Neural crest cell (in vitro differentiated cells): ENCODE measurements at places on chromosomes 4 and X.

- no peak for DNase-seq
Observed at GRCh38 chr4:83151651-83152050, 37.1 kb upstream of the PLAC8 start.

- DNase-seq: no peak
Observed at GRCh38 chrX:68598841-68599240, 48.6 kb upstream of the STARD8 start.

DNA sequence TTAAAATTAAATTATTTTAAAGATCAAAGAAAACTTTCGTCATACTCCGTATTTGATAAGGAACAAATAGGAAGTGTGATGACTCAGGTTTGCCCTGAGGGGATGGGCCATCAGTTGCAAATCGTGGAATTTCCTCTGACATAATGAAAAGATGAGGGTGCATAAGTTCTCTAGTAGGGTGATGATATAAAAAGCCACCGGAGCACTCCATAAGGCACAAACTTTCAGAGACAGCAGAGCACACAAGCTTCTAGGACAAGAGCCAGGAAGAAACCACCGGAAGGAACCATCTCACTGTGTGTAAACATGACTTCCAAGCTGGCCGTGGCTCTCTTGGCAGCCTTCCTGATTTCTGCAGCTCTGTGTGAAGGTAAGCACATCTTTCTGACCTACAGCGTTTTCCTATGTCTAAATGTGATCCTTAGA lies at the start of gene CXCL8:
TSS of gene CXCL8 (plus strand) at position 217 of the 426 bp plus-strand sequence. CDS start at position 307, 90 bp downstream.
- no peak for DNase-seq

GRCh38 chr4:17385403-17385802 lies 126.5 kb downstream of the QDPR start:
- DNase-seq: no peak

- DNase-seq: no peak
Observed at GRCh38 chr4:12612876-12613275, 871.3 kb downstream of the RAB28 start.

- DNase-seq: peak; percentile 14
Observed at GRCh38 chr4:174365018-174365587, 81.4 kb downstream of the CEP44 start.

DNA sequence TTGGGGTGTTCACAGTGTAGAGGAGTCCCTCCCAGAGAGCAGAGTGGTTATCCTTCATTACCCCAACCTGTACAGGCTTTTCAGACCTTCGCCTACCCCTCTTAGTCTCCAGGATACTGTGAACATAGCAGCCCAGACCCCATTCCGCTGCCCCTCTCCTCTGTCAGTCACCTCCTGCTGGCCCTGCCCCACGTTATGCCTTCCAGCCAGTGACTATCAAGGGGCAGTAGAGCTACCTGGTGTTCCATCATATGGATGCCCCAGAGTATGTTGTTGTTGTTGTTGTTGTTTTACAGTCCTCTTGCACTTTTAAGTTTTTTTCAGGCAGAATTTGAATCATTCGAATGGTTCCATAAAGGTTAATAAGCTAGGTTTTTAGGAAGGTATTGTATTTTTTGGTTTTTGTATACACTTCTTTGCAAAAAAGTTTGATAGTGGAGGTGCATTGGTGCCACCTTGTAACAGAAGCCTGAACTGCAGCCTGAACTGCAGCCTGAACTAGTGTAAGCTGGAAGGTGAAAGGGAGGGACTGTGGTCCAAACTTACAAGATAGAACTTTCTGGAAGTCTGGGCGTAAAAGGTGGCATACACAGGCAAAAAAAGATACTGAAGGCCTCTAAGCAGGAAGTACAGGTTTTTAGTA lies 101.4 kb upstream of the RAB40AL start:
- DNase-seq: no peak

DNA sequence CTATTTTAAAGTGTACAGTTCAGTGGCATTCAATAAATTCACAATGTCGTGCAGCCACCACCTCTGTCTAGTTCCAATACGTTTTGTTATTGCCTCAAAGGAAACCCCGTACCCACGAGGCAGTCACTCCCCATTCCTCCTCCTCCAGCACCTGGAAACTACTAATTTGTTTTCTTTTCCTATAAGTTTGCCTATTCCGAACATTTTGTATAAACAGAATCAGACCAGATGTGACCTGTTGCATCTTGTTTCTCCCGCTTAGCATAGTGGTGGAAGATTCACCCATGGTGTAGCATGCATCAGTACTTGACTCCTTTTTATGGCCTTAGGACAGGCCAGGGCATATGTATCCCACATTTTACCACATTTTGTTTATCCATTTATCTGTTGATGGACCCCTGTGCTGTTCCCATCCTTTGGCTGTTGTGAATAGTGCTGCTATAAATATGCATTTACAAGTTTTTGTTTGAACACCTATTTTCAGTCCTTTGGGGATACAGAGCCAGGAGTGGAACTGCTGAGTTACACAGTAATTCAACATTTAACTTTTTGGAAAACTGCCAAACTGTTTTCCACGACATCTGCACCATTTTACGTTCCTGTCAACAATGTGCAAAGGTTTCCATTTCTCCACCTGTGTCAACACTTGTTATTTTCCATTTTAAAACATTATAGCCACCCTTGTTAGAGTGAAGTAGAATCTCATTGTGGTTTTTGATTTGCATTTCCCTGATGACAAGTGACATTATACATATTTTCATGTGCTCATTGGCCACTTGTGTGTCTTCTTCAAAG lies 57.8 kb upstream of the STX18 start:
- DNase-seq: no peak
